ENCODE measurements at places on chromosomes 11 and 22. TPM values are rescaled to one million over a fixed set of nuclear protein-coding genes. Genes with fewer than 3 reads are reported as not detected.

Gene TMEM191C
- 0.30 TPM for total RNA-seq

Gene TBX10
- not detected for total RNA-seq

Gene HORMAD2
- total RNA-seq: not detected

Gene TSGA10IP
- total RNA-seq: not detected

Gene ELFN2
- total RNA-seq: 0.59 TPM

Gene OVCH2
- total RNA-seq: not detected

Gene MB
- total RNA-seq: not detected

Gene FAM83F
- not detected for total RNA-seq

Gene SLC5A1
- total RNA-seq: not detected

Gene SCGB1A1
- total RNA-seq: not detected
